ENCODE measurements at places on chromosomes 7 and 10.

DNA sequence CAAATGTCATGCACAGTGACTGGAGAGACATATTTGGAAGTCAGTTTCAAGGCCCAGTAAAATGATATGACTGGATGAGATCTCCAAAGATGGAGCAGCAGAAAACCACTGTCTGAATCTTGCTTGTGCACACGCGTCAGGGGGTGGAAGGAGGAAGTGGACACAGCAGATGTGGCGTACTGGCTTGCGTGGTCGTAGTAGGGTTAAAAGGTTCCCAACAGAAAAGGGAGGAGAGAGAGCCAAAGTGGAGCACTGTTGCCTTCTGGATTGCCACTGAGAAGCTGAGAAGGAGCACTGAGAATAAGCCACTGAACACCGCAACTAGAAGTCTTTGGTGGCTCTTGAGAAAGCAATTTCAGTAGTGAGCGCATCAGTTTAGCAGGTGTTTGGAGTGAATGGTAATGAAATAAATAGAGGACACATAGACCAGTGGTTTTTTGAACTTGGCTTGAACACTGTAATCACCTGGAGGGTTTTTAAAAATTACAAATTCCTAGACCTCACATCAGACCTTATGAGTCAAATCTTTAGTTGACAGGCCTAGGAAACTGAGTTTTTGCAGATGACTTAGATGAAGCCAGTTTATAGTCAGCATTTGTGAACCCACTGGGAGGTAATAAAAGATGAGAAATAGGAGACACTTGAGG is 227.3 kb downstream of the PTEN start:
- DNase-seq = no peak

- no peak for DNase-seq
Observed at GRCh38 chr7:44076101-44076895, 6.0 kb downstream of the POLM start.

DNA sequence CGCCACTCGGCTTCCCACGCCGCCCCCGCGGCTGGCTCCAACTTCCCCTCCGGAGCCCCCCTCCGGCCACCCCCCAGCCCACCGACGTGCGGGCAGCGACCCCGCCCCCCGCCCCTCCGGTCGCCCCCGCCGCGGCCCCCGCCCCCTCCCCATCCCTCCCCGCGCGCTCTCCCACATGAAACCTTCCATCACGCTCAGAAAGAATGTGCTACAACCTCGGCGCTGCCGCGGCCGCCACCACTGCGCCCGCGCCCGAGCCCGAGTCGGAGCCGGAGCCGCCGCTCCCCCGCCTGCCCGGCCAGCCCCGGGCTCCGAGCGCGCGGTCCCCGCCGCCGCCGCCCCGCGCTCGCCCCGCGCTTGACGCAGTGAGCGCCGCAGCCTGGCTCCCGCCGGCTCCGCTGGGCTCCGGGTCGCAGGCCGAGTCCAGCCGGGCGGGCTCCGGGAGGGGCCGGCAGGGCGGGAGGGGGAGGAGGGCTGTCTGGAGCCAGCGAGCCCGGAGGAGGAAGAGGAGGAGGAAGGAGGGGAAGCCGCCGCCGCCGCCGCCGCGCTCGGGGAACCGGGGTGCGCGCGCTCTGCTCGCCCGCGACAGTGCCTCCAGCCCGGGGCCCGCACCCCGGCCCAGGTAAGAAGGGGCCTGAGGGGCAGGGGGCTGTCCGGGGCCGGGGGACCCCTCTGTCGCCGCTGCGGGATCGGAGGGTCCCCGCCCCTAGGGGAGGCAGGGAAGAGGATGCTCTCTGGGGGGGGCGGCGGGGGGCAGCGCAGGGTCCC is 4.3 kb upstream of the ELFN1 start:
- no peak for DNase-seq

DNA sequence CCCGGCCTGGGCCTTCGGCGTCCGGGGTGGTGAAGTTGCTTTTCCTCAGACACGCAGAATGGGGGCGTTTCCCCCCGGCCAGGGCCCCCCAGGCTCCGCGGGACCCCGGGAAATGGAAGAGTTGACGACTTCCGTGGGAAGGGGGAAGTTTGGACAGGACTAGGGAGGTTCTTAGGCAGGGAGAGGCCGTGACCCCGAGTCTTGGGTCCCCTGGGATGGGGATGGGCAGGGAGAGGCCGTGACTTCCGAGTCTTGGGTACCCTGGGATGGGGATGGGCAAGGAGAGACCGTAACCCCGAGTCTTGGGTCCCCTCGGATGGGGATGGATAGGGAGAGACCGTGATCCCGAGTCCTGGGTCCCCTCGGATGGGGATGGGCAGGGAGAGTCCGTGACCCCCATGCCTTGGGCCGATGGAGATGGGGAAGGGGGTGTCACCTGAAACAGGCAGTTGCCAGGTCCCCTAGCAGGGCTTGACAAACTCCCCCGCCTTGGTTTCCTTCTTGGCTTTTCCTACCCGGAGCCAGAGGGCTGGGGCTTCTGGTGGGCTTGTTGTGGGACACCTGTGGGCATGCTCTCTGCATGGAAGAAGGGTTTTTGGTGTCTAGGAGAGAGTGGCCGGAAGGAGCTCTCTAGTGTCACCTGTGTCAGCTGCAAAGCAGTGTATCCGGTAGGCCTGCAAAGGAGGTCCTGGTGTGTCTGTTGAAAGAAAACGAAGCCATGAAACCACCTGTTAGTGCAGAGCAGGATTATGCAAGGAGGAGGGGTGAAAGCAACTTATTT is 1.1 kb downstream of the TRRAP start:
- DNase-seq = no peak

- DNase-seq = no peak
Observed at GRCh38 chr10:50325449-50326171, 74.3 kb upstream of the ASAH2 start.

DNA sequence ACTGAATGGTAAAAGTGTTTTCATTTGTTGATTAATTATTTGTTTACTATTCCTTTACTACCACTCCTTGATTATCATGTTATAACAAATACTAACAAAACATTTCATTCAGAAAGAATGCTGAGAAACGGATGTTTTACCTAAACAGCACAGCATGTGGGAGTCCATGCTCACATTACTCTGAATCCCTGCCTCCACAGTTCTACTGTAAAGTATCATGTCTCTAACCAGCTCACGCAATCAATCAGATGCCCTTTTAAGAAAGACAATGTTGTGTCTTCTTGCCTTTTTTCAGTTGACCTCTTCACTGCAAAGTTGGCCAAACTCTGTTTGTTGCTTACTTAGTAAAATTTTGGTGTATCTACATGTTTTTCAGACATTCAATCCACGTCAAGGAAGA is 232.5 kb upstream of the MDFIC start:
- DNase-seq = peak; percentile 15

DNA sequence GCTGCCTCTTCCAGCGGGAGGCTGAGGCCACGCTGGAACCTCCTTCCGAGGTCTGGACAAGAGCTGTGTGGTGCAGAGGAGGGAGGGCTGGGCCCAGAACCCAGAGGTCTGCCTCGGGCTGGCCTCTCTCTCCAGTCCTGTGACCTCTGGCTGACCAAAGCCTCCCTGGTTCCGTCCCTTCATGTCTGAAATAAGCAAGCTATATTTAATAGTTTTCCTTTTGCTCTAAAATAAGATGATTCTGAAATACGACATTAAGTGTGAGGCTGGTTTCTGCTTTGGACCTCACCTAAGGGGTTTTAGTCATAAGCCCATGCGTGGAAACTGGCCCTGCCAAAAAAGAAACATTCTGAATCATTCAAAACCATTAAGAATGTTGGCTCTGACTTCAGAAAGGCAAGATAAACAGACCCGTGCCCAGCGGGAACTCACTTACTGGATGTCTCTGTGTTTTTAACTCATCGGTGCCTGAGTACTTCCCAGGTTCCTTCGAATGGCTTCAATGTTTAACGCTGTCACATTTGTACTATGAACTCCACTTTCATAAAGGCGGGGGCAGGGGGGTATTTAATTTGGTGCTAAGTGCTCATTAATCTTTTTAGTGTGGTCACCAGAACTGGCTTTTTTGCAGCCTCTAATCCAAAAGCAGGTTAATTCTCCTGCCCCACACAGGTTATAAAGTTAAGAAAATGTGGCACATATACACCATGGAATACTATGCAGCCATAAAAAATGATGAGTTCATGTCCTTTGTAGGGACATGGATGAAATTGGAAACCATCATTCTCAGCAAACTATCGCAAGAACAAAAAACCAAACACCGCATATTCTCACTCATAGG is 157.5 kb upstream of the KLF14 start:
- no peak for DNase-seq

- no peak for DNase-seq
Observed at GRCh38 chr7:124034754-124035100, 1.9 kb upstream of the TMEM229A start.
